Endodermal cell (in vitro differentiated cells): ENCODE measurements at places on chromosomes 5 and 9.

- no peaks in the 10 kb centered on the region for H3K27me3 ChIP-seq
- H3K36me3 ChIP-seq = no peaks in the 10 kb centered on the region
- peaks cover 17% of the 10 kb centered on the region for H3K4me1 ChIP-seq
Observed at GRCh38 chr5:56160723-56161438, 72.2 kb downstream of the ANKRD55 start.

DNA sequence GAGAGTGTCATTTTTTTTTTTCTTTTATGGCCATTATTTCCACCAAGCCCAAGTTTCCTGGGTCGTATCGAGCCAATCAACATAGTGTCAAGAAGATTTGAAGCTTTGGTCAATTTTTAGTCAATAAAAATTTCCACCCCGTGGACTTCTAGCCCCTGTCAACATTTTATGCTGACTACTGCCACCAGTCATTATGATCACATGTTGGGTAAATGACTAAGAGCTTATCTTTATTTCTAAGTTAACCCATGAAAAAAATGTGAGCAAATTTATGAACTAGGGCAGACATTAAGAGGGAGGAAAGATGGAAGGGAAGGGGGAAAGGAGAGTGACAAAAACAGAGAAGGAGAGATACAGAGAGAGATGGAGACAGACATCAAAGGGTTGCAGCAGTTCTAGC lies 143.5 kb upstream of the ALDH1B1 start:
- no peaks in the 10 kb centered on the region for H3K27me3 ChIP-seq
- H3K36me3 ChIP-seq = no peaks in the 10 kb centered on the region
- no peak for DNase-seq
- peaks cover 2% of the 10 kb centered on the region for H3K4me1 ChIP-seq
- H3K27ac ChIP-seq = no peak overlapping the region

DNA sequence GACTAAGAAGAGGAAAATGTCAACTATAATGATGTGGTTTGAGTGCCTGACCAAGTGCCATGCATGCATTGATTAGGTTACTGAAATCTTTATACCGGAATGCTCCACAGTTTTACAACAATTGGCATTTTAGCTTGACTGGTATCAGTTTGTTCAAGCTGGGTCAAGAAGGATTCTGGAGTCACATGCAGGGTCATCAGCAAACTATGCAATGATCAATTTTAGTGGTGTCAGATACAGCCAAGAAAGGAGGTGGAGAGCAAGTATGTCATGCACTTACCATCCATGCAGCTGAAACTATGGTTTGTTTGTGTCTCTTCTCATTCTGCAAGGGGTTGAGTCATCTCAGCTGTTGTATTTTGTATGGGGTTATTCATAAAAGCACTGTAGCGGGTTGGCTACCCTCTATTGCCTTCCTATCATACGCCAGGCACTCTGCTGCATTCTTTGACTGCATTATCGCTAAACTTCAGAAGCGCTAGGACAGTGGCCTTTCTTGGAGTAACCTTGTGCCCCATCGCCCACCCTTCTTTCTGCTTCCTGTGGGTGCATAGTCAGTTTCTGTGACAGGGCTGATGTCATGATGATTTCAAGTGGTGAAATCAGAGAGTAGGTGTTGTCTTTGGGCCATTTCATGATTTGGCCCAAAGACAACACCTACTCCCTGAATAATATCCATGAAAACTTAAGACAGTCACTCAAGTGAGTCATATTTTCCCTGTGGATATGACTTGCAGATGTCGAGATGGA lies 145.4 kb downstream of the MTX3 start:
- no peak overlapping the region for H3K27ac ChIP-seq
- H3K4me3 ChIP-seq = no peak overlapping the region
- H3K36me3 ChIP-seq = no peaks in the 10 kb centered on the region
- no peaks in the 10 kb centered on the region for H3K27me3 ChIP-seq

DNA sequence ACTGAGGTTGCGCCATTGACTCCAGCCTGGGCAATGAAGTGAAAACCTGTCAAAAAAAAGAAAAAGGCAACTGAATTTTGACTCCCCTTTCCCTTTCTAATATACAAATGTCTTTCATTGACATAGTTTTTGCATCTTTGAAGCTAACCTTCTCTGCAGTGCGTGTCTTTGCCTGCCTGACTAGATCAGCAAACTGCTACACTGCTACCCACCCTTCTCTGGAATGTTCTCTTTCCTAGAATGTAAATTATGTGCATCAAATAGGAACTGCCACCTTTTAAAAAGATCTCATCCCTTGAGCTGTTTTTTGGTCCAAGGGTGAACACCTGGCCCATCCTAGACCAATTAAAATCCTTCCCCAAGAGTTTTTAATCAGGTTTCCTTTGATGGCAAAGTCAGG lies 127.6 kb downstream of the SLC28A3 start:
- no peak overlapping the region for H3K27ac ChIP-seq
- H3K27me3 ChIP-seq = no peaks in the 10 kb centered on the region
- no peak overlapping the region for H3K4me3 ChIP-seq
- H3K4me1 ChIP-seq = no peaks in the 10 kb centered on the region
- DNase-seq = no peak

- no peaks in the 10 kb centered on the region for H3K4me1 ChIP-seq
- no peak overlapping the region for H3K27ac ChIP-seq
- peaks cover 7% of the 10 kb centered on the region for H3K36me3 ChIP-seq
- no peaks in the 10 kb centered on the region for H3K27me3 ChIP-seq
- no peak for DNase-seq
Observed at GRCh38 chr5:9245071-9245470, 300.8 kb downstream of the SEMA5A start.

- peaks cover 22% of the 10 kb centered on the region for H3K36me3 ChIP-seq
- no peak for DNase-seq
- H3K4me3 ChIP-seq = no peak overlapping the region
- no peaks in the 10 kb centered on the region for H3K27me3 ChIP-seq
- H3K27ac ChIP-seq = no peak overlapping the region
Observed at GRCh38 chr5:140273401-140273877, 29.5 kb downstream of the PFDN1 start.

DNA sequence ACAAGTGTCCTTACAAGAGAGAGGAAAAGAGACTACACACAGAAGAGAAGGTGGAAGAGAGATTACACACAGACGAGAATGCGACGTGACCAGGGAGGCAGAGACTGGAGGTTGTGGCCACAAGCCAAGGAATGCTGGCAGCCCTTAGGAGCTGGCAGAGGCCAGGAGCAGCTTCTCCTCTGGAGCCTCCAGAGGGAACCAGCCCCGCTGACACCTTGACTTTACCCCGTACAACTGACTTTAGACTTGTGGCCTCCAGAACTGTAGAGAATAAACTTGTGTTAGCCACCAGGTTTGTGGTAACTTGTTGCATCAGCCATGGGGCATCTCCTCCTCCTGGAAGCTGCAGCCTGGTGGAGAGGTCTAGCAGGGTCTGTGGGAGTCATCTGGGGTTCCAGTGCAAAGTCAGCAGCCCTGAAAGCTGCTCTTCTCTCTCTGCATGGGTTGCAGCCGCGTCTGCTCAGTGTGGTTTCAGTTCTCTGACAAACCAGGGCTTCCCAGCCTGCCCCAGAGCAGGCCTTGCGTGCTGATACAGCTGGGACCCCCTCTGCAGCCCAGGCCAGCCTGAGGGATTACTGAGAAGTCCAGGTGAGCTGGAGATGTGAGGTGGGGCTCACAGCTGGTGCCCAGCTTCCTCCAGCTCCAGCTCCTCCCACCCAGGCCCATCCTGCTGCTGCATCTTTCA lies 30.8 kb upstream of the CNOT6 start:
- no peaks in the 10 kb centered on the region for H3K4me1 ChIP-seq
- H3K27ac ChIP-seq = no peak overlapping the region
- H3K4me3 ChIP-seq = no peak overlapping the region
- H3K27me3 ChIP-seq = no peaks in the 10 kb centered on the region
- no peaks in the 10 kb centered on the region for H3K36me3 ChIP-seq
